ENCODE measurements at places on chromosomes 12 and 14. TPM values are rescaled to one million over a fixed set of nuclear protein-coding genes. Genes with fewer than 3 reads are reported as not detected.

- DNase-seq, result peak; percentile 15
These were observed 92.9 kb downstream of the PAWR start for GRCh38 chr12:79597910-79598309.

Gene TSPAN19
- not detected for total RNA-seq

Gene BATF
- total RNA-seq, result not detected

DNA sequence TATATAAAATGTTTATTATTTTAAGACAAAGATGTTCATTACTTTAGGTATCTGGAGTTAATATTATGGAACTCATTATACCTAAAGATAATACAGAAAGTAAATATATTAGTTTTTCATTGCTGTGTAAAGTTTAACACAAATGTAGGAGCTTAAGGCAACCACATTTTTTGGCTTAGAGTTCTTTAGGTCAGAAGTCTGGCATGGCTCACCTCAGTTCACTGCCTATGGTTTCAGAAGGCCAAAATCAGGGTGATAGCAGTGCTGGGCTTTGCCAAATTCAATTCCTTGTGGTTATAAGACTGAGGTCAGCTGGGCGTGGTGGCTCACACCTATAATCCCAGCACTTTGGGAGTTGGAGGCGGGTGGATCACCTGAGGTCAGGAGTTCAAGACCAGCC is 35.5 kb upstream of the PRPF39 start:
- DNase-seq, result no peak

Gene CELA1
- not detected for total RNA-seq

GRCh38 chr14:78286210-78286609 is 116.0 kb downstream of the NRXN3 start:
- no peak for DNase-seq

- DNase-seq, result no peak
These were observed 110.2 kb downstream of the ALX1 start for GRCh38 chr12:85390266-85390665.

DNA sequence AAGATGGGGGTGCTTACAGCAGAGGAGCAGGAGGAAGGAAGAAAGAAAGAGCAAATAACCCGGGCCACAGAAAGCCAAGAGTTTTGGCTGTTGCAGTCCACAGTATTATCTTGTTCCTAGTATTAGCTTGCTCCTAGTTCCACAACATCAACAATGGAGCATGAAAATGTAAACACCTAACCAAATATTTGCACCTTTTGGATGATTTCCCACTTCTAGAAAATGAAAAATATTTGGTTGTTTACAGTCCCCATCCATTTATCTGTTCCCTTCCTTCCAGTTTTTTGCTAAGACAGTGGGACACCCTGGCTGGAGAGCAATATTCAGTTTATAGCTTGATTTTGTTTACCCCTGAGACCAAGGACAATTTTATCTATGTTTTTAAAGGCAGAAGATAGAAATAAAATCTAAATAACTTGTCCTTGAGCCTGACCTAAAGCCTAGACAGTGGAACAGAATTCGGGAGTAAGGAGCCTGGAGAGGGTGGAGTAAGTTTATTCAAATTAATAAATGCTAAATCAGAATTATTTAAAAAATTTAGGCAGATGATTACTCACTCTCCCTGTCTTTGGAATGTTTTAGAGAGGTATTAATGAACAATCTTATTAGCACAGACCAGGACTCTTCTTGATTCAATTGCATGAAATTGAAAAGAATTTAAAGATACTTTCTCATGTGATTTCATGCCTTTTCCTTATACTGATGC is 51.6 kb downstream of the RESF1 start:
- DNase-seq, result no peak

DNA sequence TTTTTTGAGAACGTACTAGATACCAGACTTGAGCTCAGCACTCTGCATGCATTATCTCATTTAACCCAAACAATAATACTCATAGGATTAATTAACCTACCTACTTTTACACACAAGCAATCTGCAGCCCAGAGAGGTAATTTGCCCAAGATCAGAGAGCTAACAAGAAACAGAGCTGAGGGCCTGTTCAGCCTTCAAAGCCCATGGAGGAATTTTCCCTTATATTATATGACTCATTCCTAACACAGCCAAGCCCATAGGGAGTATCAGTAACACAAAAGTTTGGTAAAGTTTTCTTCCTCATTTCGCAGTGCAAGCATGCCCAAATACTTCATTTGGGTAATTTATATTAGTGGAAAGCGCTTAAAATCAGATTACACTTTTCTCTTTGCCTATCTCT is 94.7 kb downstream of the GALC start:
- DNase-seq, result peak; percentile 0

DNA sequence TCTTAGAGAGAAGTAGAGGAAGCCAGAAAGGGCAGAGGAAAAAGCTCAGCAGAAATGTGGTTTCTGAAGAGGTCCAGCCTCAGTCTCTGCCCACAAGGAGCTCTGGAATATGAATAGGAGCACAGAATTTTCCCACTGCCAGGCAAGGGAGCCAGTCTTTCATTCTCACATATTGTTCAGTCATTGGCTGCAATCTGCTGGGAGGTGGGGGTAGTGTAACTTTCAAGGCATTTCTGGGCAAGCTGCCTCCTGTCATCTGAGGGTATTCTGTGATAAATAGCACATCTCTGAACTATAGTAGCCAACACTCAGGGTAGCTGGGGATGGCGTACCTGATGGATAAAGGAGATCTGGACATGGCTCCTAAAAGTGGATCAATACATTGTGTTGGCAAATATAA is 127.2 kb downstream of the LRRK2 start:
- peak; percentile 0 for DNase-seq

DNA sequence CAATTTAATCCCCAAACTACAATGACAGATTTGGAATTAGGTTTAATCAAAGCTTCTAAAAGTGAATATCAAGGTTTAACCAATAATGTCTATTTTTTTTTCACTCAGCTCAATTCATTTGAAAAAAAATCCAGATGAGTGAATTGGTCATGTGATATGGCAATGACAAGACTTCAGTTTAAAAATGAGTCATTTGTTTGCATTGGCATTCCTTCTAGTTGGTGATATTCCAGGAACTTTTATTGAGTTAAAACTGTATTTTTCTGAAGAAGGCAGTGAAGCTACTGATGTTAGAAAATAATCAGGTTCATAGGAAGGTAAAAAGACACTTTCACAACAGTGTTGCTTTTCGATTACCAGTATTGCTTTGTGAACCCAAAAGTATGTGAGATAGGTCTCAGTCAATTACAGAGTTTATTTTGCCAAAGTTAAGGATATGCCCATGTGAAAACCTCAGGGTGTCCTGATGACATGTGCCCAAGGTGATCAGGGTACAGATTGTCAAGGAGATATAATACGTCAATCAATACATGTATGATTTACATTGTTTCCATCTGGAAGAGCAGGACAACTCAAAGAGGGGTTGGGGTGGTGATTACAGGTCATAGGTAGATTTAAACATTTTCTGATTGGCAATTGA is 1214.9 kb downstream of the GALC start:
- peak; percentile 89 for DNase-seq

GRCh38 chr14:85428926-85429325 is 101.0 kb upstream of the FLRT2 start:
- peak; percentile 43 for DNase-seq

DNA sequence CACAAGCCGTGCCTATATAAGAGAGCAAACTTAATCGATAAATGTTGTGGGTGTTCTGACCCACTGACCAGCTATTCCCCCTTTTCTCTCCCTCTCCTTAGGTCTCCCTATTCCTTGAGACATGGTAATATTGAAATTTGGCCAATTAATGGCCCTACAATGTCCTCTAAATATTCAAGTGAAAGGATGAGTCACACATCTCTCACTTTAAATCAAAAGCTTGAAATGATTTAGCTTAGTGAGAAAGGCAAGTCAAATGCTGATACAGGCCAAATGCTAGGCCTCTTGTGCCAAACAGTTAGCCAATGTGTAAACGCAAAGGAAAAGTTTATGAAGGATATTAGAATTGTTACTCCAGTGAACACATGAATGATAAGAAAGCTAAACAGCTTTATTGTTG is 102.2 kb upstream of the CPNE8 start:
- DNase-seq, result no peak

DNA sequence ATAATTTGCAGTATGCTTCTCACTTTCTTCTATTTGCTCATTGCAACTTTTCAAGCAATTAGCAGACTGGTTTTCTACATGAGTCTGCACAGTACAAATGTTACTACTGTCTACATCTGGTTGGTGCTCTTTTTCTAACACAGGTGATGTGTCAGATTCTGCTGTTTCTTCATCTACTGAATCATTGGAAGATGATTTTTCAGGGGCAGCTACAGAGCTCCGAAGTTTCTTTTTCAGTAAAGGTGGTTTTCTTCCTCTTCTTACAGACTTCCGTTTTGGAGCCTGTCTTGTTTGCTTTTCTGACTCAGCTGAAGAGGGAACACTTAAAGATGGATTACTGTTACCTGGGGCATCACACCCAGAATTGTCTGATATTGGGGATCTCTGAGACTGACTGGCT is 62.1 kb downstream of the SCAF11 start:
- no peak for DNase-seq

DNA sequence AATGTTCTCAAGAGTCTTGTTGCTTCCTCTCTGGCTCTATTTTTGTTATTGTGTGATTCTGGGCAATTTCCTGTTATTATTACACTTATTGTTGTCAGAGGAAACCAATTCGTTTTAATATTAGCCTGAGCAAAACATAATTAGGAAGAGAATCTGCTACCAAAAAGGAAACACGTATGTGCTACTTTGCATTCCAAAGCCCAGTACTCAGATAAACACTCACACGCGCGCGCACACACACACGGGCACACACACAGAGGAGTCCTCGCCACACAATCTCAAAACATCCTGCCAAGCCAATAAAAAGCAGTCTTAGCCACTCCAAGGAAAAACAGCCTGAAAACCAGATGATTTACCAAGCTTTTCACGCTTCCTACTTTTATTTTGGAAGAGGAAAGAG is 400.7 kb downstream of the NUAK1 start:
- peak; percentile 55 for DNase-seq

Gene LRRC43
- not detected for total RNA-seq

DNA sequence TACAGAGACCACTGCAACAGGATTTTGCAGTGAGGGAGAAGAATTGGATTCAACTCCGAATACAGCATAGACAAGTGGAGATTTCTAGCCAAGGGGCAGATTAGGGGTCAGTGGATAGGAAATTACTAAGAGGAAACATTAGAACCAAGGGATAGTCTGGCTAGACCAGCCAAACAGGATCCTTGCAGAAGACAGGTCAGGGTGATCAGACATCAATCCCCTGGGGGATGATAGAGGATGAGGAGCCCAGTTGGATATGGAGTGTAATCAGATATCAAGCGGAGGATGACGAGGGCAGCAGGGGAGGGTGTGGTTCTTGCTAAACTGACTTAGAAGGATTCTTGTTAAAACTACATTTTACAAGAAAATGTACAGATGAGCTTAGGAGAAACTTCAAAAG is 424.4 kb downstream of the DAD1 start:
- DNase-seq, result no peak

- no peak for DNase-seq
These were observed 53.1 kb downstream of the RHOJ start for GRCh38 chr14:63257299-63257698.

Gene DRAM1
- 27.5 TPM for total RNA-seq

Gene PKP2
- 0.28 TPM for total RNA-seq

Gene ACVRL1
- total RNA-seq, result 5.8 TPM

Gene CRIP1
- total RNA-seq, result not detected

Gene CAPS2
- total RNA-seq, result 2.7 TPM

GRCh38 chr14:49862089-49862673 is 9.6 kb upstream of the NEMF start:
- peak; percentile 87 for DNase-seq

Gene ANKRD33
- total RNA-seq, result not detected

- no peak for DNase-seq
These were observed 12.1 kb upstream of the ESPL1 start for GRCh38 chr12:53255996-53256395.

- no peak for DNase-seq
These were observed 36.9 kb downstream of the DIO3 start for GRCh38 chr14:101598159-101598558.

DNA sequence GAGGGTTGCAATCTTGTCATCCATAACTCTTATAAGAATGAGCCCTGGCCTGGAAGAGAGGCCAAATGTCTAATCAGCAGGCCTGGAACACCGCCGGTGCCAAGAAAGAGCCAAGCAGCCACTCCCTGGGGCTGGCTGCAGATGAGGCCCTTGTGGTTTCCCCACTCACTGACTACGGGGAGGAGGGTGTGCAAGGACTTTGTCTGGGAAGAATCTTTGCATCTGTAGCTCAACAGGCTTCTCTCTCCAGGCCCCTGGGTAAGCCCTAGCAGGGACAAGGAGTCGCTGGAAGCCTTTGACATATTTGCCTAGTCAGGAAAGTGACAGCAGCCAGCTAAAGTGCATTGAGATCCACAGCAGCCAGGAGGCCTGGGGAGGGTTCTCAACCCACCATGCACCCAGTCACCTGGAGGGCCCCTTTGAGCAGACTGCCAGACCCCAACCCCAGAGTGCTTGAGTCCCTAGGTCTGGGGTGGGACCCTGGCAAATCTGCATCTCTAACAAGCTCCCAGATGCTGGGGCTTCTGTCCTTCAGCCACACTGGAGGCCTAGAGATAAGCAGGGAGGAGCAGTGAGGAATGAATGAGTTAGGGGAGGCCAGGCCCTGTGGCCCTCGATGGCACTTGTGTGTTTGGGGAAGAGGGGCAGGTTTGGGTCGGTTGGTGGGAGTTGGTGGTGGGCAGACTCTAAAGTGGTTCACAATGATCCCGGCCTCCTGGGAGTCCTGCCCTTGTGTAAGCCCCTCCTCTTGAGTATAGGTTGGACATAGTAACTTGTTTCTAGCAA is 13.9 kb upstream of the LRTM2 start:
- no peak for DNase-seq

DNA sequence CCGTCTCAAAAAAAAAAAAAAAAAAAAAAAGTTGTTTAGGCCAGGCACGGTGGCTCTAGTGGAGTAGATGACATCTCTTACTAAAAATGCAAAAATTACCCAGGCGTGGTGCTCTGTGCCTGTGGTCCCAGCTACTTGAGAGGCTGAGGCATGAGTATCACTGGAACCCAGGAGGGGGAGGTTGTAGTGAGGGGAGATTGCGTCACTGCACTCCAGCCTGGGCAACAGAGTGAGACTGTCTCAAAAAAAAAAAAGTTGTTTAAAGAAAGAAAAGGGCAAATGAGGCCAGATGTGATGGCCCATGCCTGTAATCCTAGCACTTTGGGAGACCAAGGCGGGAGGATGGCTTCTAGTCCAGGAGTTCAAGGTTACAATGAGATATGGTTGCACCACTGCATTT is 36.6 kb upstream of the SPPL3 start:
- DNase-seq, result peak; percentile 11

- DNase-seq, result peak; percentile 16
These were observed 9.2 kb downstream of the CD69 start for GRCh38 chr12:9751204-9752144.

DNA sequence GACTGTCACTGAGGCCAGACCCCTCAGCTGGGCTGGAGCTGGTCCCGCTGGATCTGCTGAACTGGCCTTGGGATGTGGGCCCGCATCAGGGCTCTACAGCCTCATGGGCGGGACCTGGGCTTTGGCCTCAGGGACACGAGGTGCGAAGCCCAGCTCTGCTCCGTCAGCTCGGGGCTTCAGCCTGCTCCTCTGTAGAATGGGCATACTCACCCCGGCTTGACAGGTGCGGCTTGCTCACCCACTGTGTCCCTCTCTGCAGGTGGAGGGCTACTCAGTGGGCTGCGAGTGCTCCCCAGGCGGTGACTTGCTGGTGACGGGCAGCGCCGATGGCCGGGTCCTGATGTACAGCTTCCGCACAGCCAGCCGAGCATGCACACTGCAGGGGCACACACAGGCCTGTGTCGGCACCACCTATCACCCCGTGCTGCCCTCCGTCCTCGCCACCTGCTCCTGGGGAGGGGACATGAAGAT is 57.6 kb downstream of the BEGAIN start:
- DNase-seq, result no peak

Measured in IMR-90 (cell line).